Psoas muscle (tissue), 8 donors: ENCODE measurements at places on chromosomes 2 and 18. TPM values are rescaled to one million over a fixed set of nuclear protein-coding genes. Genes with fewer than 3 reads are reported as not detected.
A peak's percentile ranks its signal among the peaks of the same experiment; 100 is the strongest.

DNA sequence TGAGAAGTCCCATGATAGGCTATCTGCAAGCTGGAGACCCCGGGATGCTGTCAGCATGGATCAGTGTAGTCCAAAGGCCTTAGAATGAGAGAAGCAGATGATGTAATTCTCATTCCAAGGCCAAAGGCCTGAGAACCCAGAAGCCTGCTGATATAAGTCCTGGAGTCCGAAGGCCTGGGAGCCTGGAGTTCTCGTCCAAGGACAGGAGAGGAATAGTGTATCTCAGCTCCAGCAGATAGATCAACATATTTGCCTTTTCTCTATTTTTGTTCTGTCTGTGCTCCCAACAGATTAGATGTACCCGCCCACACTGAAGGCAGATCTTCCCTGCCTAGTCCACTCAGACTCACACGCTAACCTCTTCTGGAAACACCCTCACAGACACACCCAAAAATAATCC lies 454.9 kb upstream of the CHAC2 start:
- H3K27ac ChIP-seq: no peak overlapping the region
- H3K4me3 ChIP-seq: no peak overlapping the region
- DNase-seq: no peak
- H3K36me3 ChIP-seq: no peaks in the 10 kb centered on the region

GRCh38 chr18:58670404-58671110 lies 708 bp upstream of the MALT1 start:
- H3K27me3 ChIP-seq: no peaks in the 10 kb centered on the region
- peaks cover 22% of the 10 kb centered on the region for H3K4me1 ChIP-seq
- DNase-seq: no peak
- no peaks in the 10 kb centered on the region for H3K36me3 ChIP-seq
- H3K4me3 ChIP-seq: peak overlapping the region; percentile 91

- H3K27me3 ChIP-seq: no peaks in the 10 kb centered on the region
- no peak overlapping the region for H3K27ac ChIP-seq
- no peak overlapping the region for H3K4me3 ChIP-seq
- peaks cover under 1% of the 10 kb centered on the region for H3K4me1 ChIP-seq
- DNase-seq: no peak
Observed at GRCh38 chr2:156423674-156424282, 12.4 kb upstream of the GPD2 start.

DNA sequence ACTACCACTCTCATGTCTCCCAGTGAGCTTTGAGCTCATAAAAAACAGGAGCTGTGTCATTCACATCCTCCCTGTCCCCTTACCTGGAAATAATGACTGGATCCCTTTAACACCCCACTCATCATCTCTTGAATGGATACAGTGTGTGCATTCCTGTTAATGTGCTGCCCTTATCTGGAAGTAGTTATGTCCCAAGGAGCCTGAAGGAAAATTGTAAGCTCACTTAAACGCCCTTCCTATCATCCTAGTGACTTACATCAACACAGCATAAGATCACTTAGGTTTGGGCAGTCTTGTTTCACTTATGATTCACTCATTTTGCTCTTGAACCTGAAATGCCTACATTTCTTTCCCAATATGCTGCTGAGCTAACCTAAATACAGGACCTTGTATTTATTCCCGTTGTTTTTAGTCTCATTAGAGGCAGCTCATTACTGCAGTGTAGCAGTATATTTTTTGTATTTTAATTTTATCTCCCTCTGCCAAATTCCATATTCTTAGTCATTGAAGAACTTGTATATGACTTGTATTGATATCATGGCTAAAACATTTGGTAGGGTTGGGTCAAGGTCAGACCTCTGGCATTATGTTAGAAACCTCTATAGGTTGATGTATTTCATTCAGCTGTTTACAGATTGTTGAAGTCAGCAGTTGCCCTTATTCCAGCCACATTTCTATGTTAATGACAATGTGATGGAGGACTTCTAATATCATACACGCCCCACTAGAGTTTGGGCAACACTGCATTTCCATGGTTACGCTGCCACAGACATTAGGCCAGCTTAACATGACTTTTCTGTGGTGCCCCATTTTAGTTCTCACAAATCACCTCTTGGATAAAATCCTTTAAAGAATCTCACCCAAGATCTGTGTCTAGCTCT lies 72.9 kb downstream of the PKP4 start:
- H3K27ac ChIP-seq: no peak overlapping the region
- H3K4me1 ChIP-seq: no peaks in the 10 kb centered on the region
- no peak overlapping the region for H3K4me3 ChIP-seq
- H3K36me3 ChIP-seq: peaks cover 6% of the 10 kb centered on the region

OSR1 gene
- total RNA-seq: 2.0 TPM

IL1A gene
- total RNA-seq: not detected
